ENCODE measurements at places on chromosomes 3 and 15.

- no peak for DNase-seq
These were observed 107.6 kb downstream of the TGFBR2 start for GRCh38 chr3:30713885-30714503.

DNA sequence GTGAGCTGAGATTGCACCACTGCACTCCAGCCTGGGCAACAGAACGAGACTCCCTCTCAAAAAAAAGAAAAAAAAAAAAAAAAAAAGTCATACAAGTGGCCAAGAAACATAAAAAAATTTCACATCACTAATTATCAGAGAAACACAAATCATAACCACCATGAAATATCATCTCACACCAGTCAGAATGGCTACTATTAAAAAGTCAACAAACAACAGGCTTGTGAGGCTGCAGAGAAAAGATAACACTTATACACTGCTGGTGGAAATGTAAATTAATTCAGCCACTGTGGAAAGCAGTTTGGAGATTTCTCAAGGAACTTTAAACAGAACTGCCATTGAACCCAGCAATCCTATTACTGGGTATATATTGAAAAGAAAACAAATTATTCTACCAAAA is 291.1 kb upstream of the MCTP2 start:
- no peak for DNase-seq

DNA sequence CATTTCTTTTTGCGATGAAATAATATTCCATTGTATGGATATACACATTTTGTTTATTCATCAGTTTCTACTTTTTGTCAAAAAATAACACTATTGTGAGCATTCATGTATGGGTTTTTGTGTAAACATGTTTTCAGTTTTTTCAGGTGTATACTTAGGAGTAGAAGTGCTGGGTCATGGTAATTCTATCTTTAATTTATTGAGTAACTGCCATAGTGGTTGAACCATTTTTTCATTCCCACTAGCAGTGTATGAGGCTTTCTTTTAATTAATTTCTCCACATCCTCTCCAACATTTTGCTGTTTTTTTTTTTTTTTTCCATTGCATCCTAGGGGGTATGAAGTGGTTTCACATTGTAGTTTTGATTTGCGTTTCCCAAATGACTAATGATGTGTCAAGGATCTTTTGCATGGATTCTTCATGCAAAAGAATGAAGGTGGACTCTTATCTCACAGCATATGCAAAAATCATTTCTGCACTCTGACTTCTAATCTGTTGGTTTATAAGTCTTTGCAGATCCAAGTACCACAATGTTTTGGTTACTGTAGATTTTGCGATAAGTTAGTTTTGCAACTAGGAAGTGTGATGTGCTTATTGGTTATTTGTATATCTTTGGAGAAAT is 12.6 kb downstream of the ATP2C1 start:
- DNase-seq, result no peak

- no peak for DNase-seq
These were observed 18.1 kb upstream of the VGLL4 start for GRCh38 chr3:11661827-11662226.

GRCh38 chr3:138119423-138119766 is 4.0 kb upstream of the DZIP1L start:
- no peak for DNase-seq

GRCh38 chr3:33921608-33922007 is 123.2 kb downstream of the PDCD6IP start:
- no peak for DNase-seq

GRCh38 chr3:133629146-133629545 is 32.6 kb downstream of the TOPBP1 start:
- no peak for DNase-seq

All from hepatocyte (in vitro differentiated cells).